ENCODE measurements at places on chromosomes 16 and 17. TPM values are rescaled to one million over a fixed set of nuclear protein-coding genes. Genes with fewer than 3 reads are reported as not detected.

GRCh38 chr16:89349947-89350633, 132.6 kb downstream of the ZNF778 start:
- DNase-seq = no peak

GRCh38 chr17:56823848-56824247, 9.9 kb downstream of the C17orf67 start:
- no peak for DNase-seq

DNA sequence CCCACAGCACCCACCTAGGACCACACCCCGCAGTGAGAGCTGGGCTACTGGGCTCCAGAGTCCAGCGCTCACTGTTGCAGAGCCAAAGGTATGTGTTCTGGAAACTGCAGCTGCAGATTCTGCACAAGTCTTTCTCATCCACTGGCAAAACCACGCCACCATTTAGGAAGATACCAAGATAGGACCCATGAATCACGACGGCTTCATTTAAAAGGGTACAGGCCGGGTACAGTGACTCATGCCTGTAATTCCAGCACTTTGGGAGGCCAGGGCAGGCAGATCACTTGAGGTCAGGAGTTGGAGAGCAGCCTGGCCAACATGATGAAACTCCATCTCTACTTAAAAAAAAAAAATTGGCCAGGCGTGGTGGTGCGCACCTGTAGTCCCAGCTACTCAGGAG, 18.8 kb downstream of the FOXF1 start:
- DNase-seq = no peak

- DNase-seq = no peak
Observed at GRCh38 chr16:21943571-21943970, 9.6 kb upstream of the UQCRC2 start.

- DNase-seq = no peak
Observed at GRCh38 chr16:50491516-50491915, 56.7 kb upstream of the NKD1 start.

DNA sequence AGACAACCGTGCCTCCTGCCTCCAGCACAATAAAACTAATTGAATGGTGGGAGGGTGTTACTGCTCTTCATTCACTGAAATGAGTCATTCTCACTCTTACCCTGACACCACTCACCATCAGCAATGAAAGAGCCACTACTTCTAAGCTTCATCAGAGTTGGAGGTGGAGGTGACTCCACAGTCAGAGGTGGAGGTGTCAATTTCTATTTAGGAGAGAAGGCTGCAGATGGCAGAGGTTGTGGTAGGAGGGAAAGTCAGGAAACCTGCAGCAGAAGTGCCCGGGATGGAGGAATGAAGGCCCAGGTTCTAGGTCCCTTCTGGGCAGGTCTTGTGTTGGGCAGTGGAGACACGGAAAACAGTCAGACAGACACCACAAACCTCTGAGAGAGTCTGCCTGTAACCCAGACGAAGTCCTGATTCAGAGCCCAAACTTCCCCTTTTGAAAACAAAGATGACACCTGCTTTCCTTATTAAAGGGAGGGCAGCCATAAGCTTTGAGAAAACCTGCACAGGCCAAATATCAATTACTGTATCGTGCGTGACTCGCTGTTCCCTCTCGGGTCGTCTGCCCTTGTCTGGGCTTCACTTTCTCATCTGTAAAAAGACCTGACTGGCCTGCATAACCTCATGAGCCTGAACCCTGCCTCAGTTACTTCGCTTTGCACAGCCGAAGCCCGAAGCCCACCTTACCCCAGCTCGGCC, 668 bp downstream of the ATPAF2 start:
- DNase-seq = no peak

DNA sequence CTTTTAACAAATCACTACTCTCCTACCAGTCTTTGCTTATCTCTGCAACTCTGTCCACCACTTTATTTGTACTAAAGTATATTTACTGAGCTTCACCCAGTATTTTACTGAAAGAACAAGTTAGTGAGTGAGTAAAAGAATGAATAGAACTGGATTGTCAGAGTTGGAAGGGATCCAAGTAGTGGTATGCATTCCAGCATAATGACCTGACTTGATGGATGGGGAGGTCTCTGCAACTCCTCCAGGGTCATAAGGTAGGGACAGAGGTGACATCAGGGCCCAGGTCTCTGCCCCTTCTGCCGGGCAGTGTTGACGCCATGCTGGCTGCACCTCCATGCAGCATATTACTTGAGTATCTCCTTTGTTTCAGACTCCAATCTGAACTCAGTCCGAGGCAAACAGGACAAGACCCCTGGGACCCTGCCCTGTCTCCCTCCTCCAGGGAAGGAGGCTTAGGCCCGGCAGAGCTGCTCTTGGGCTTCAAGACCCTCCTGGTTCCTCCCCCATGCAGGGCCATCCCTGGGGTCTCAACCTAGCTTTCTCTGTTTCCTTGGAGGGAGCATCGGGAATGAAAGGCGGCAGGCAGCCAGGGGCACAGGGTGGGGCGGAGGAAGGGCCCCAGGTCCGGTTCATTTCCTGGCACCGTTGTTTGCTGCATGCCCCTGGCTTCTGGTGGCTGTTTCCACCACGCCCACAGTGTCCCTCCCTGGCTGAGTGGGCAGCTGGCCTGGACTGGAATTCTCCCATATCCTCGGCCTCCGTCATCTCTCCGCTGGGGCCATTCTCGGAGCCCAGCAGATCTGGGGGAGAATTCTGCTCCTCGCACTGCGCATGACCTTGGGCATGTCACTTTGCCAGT, 12.4 kb upstream of the ITGA3 start:
- no peak for DNase-seq

DNA sequence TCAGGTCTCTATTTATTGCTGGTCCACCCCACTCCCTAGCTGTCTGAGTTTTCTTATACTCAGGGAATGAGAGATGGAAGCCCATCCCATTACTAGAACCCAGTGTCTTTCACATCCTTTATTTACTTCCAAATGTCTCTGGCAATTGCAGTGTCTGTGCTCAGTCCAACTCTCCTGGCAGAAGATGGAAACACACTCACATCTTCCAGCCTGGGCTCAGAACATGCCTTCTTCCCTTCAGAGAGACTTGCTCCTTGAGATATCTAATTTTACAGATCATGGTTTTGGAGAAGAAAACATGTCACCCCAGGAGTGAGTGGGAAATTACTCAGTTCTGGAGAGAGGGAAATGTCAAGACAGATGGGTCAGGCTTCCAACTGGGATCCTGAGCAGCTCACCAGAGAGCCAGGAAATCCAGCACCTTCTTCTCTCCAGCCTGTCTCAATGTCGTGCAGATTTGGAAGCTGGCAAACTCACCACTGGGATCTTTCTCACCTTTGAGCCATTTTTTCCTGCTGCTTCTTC, 494.4 kb downstream of the HS3ST4 start:
- no peak for DNase-seq

DNA sequence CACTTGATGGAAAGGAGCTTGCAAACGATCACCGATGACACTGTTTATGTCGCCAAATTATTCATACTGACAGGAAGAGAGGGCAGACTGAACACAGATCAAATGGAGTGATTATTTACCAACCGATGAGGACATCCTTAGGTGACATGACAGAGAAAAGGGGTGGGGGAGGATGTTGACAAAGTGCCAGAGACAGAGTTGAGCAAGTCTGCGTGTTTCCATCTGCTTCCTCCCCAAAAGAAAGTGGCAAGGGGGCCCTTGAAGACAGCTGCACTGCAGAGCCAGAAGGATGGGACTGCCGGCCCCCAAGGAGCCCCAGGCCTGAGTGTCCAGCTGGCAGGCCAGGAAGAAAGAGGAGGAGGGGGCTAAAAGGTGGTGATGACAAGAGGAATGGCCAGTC, 191.0 kb upstream of the RPL38 start:
- peak; percentile 14 for DNase-seq

GRCh38 chr17:19258371-19258770, 21.2 kb downstream of the EPN2 start:
- no peak for DNase-seq

DNA sequence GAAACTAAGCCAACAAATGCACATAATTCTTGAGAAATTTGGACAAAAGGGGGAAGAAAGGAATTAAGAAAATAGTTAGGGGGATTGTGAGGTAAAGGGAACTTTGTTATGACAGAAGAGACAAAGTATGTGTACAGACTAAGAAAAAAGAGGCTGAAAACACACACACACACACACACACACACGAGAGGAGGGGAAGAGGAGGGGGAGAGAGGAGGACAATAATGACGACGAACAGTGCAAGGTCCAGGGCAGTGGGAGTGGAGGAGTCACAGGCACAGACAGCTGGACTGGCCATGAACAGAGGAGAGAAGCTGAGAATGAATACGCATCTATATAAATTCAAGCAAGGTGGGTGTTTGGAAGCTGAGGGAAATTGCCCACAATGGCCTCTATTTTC, 44.6 kb downstream of the MARVELD3 start:
- DNase-seq = no peak

- DNase-seq = no peak
Observed at GRCh38 chr16:85480727-85481101, 132.4 kb upstream of the GSE1 start.

DNA sequence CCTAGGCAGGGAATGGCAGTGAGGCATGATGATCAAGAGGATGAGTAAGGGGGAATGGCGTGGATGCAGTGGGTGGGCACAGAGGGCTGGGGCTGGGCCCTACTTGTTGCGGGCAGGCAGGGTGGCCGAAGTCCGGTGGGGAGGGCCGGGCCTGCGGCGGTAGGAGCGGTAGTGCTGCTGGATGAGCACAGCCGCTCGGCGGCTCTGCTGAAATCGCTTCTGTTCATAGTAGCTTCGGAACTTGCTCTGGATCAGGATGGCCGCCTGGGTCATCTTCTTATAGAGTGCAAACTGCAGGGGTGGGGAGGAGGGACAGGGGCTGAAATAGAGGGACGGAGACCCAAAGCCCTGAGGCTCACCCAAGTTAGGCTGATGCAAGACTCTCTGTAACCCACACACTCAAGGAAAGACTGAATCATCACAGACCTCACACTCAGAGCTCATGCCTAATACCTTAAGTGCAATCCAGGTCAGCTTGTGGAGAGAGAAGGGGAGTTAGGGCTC, 1.5 kb upstream of the SPAG7 start:
- no peak for DNase-seq

DNA sequence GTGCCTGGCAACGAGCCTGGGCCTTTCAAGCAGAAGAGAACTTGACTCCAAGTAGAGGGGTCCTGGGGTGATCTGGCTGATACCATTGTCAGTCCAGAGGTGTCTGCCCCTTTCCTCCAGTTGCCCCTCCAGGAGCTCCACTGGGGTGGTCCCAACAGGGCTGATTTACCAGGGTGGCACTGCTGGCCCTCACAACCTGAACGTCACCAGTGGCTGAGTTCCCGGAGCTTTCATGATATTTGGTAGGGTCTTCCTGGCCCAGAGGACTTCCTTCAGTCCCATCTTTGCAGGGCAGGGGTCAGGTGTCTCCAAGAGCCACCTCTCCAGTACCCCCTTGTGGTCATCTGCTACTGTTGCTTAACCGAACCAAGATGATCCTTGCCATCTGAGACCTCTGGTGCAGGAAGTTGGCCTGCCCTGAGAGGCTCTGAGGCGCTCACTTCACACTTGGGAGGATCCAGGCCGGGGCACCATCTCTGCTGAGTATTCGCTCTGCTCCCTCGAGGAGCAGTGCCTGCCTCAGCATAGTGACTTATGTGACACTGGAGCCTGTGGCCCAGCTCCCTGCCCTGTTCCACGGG, 3.5 kb downstream of the LIMD2 start:
- DNase-seq = peak; percentile 53

GRCh38 chr16:17252701-17253100, 218.1 kb downstream of the XYLT1 start:
- no peak for DNase-seq

DNA sequence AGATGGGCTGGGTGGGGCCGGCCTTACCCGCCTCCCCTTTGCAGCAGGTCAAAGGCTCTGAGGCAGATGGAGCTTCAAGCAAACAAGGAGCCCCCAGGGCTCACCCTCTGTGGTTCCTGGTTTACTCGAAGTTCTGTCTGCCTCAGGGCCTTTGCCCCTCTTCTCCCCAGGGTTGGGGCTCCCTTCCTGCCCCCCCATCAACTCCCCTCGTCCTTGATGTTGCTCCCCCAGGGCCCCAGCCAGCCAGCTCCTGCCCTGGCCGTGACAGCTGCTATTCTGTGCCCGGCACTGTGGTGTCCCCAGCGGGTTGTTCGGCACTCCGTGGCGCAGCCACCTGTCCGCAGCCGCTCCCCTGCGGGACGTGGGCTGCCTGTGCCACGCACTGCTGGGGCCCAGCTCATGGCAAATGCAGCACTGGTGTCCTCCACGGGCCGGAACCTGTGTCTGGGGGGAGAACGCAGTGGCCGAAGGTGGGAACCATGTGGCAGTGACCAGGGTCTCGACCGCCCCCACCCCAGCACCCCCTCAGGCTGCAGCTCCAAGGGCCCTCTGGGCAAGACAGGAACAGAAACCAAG, 4.3 kb upstream of the METRN start:
- DNase-seq = no peak

NPTX1 gene
- total RNA-seq = not detected

SHPK gene
- 8.8 TPM for total RNA-seq

TAT gene
- total RNA-seq = not detected

CHD9NB gene
- total RNA-seq = not detected
